ENCODE measurements at places on chromosomes 2 and 18.

DNA sequence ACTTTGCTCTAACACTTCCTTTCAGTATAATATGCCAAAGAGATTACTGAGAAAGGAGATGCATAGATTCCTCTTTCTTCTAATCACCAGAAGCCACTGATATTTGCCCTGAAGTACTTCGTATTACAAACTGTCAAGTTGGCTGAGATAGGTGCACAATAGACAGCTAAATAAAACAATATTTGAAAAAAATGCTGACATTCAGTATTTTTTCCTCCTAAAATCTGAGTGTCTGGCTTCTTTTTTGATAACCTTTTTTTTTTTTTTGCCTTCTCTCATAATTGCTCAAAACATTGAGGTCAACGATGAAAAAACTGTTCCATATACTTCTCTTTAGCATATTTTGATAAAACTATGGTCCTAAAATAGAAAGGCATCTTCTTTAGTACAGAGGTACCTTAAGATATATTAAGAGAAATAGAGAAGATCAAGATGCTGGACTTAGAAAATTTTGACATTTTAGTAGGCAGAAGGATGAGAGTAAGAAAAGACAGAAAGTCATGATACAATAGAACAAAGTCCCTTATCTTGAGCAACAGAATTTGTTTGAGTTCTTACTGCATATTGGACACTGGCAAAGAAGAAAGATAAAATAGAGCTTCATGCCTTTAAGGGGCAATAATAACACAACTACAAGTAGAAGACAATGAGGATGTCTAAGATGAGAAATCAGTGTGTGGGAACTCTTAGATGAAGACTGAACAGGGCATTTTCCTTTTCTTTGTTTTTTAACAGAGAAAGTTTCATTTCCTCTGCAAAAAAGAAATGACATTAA lies 220.7 kb downstream of the PTH2R start:
- DNase-seq, result no peak

DNA sequence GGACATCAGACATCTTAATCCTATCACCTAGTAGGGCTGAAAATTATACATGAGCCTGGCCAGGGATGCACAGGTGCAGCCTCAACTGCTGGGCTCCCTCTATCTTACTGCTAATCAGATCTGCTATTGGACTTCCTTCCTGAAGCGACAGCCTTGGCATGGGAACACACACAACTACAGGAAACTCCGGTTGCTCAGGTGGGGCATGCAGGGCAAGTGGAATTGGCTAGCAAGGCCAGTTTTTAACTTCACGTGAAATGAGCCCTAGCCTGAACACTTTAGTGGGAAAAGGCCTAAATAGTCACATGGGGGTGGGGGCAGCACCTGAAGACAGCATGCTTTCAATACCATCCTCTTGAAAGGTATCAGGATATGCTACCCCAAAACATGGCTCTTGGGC lies 147.9 kb upstream of the NCKAP5 start:
- no peak for DNase-seq

DNA sequence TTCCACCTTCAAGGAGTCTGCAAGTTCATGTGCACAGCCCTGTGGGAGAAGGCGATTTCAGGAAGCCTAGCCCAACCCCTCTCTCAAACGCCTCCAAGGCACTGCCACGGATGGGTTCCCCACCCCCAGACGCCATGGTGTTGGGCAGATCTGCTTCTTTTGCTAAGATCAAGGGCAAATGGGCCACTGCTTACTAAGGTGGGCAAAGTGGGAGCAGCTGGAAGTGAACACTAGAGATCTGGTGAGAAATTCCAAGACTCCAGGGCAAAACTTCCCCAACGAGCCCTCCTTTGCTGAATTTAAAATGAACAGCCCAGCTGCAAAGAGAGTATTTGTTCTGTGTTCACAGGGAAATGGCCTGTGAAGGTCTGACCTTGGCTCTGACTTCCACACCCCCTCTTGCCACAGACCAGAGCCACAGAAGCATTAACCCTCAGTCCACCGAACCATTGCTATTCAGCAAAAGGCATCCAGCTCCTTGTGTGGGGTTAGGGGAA lies 45.1 kb upstream of the ZBTB7C start:
- DNase-seq, result no peak

DNA sequence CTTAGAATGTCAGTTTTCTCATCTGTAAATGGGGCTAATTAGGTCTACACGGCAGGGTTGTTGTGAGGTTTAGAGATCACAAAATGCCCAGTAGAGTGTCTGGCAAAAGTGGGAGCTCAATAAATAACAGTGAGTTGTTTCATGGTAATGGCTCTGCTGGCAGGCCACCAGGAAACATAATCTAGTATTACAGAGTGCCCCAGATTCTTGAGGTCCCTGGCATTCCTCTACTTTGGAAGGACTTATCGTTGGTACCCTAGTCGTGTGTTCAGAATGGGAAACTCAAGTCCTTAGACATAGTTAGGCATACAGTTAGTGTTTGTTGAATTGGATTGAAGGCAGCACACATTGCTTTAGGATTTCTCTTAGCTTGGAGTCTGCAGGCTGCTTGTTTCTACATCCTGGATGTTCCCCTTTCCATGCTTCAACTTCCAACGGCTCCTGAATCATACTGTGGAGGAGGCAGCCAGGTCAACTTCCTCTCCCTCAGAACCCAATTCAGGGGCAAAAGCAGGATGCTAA lies 161.5 kb upstream of the FOSL2 start:
- DNase-seq, result no peak
